Right forelimb (tissue), 1 donor: ENCODE measurements at places on chromosomes 11 and 22.

DNA sequence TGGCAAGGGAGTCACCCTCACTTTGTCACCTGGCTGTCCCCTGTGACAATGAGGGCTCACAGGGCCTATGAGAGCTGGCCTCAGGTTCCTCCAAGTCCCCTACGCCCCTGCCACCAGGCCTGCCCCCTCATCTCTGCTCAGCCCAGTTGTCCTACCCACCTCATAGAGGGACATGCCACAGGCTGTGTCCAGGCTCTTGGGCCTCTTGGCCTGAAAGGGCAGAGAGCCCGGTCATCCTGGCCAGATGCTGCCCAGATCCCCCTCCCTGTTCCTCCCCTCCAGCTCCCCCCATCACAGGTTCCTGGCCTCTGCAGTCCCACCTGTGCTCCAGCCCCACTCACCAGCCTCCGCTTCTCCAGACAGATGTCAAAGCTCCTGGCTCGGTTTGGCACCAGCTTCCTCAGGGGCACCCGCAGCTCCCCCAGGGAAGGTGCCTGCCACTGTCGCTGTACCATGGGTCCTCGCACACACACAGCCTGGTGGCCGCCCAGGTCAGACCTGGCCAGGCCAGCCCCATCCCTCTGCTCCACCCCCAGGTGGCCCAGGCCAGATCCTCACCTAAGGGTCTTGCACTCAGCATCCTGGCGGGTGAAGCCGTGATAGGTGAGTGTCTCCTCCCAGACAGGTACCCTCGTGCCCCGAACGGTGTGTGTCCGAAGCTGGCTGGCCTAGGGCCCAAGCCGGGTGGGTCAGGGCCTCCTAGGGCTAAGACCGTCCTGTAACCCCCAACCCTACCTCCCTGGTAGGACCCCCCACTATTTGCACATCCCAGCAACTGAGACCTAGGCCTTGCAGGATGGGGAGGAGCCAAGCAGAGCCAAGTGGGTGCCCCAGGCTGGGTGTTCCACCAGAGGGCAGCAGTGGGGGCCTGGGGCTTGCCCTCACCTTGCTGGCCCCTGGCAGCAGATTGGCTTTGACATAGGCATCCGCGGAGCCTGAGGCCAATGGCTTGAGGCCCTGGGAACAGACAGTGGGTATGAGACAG is 8.3 kb downstream of the NDUFV1 start:
- DNase-seq: no peak

DNA sequence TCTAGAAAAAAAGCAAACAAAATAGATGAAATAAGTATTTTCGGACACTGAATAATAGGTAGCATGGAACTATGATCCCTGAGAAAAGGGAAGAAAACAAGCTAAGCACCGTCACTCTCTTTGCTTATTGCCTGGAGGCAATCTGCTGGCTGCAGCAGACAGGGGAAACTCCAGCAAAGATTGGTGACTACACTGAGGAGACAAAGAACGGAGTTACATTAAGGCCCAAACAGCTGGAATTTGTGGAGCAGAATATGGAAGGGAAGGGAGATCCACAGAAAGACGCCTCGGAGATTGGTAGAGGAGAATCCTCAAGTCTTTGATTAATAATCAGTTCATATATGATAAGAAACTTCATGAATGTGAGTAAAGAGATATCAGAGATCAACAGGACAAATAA is 150.2 kb downstream of the TYR start:
- DNase-seq: no peak

DNA sequence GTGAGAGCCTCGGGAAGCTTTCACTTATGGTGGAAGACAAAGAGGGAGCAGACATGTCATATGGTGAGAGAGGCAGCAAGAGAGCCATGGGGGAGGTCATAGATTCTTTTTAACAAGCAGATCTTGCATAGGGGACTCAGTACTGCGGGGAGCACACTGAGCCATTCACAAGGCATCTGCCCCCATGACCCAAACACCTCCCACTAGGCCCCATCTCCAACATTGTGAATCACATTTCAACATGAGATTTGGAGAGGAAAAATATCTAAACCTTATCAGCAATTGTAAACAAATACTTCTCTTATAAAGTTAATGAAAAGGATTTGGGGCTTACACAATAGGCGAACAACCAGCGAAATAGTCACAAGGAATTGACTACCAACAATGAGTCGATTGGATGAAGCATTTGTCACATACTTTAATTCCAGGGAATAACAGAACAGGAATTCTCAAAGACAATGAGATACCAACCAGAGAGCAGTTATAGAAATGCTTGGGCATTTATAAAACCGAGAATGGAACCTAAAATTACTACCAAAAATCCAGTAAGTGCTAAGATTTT is 7.3 kb downstream of the DDI1 start:
- DNase-seq: no peak

DNA sequence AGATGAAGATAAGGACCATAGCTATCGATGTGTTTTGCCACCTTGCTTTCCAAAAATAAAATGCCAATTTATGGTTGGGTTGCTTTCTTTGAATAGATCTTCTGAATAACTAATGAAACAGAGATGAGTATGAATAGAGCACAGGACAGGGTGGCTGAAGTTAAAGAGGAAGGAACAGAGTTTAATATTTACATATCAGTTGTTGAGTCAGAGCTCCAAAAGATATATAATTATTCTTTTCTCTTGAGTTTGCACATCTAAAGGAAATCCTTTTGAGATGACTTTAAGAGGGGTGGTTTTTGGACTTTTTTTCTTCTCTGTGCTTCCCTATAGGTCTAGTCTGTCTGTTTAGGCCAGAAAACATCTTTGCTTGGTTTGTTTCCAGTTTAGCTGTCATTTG is 115.2 kb downstream of the DDX10 start:
- no peak for DNase-seq

- no peak for DNase-seq
These were observed 163.0 kb downstream of the SPON1 start for GRCh38 chr11:14125529-14125928.

DNA sequence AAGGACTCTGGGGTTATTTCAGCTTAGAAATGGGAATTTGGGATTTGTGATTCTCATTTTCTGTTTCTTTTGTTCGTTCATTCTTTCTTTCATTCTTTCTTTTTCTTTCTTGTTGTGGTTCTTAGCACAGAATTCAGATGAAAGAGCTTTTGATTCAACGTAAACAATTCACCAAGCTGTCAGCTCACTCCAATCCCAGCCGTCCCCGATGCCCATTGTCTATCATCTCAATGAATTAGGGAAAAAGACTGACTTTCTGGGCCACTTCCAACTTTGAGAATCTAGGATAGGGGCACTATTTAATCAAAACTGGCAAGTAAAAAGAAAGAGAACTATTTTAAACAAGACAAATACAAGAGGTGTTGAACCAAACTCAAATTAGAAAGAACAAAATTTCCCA is 25.1 kb upstream of the TMA7B start:
- no peak for DNase-seq

DNA sequence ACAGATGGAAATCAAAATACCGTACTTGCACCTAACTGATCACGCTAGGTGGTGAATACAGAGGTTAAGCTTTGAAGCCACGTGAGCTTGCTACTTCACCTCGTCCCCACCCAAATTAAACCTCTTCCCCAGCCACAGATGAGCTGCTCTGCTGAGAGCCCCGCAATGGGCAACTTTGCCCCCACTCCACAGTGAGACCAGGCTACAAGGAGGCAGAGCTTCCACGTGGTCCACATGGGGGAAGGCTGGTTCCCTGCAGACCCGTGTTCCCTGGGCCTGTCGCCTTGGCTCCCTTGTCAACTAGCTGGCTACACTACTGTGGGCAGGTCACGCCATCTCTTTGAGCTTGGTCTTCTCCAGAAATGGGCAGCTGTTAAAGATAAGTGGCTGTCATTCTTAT is 10.9 kb downstream of the CD5 start:
- DNase-seq: no peak

GRCh38 chr11:131254254-131254653 is 116.2 kb upstream of the NTM start:
- no peak for DNase-seq

- DNase-seq: no peak
These were observed 17.4 kb downstream of the LMO2 start for GRCh38 chr11:33874433-33874832.

DNA sequence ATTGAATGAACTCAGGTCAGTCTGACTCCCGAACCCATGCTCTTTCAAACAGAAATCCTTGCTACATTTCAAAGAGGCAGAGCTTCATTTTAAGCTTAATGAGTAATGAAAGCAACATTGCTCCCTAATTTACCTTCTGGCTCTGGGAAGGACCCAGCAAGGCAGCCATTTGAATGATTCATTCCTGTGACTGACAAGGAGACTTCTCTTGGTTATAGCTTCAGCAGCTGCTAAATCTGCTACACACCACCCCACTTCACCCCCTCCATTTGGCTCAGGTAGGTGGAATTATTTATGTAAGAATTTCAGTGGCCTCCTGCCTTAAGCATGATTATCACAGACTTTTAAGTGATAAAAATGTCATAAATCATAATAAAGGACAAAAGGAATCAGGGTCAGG is 117.7 kb downstream of the KCNC1 start:
- no peak for DNase-seq

- peak; percentile 76 for DNase-seq
These were observed at the start of gene MICALL1 for GRCh38 chr22:37905534-37906363. Gene MICALL1, plus strand, starts transcription at chr22:37906297. Its CDS starts 126 bp downstream, at chr22:37906423.

DNA sequence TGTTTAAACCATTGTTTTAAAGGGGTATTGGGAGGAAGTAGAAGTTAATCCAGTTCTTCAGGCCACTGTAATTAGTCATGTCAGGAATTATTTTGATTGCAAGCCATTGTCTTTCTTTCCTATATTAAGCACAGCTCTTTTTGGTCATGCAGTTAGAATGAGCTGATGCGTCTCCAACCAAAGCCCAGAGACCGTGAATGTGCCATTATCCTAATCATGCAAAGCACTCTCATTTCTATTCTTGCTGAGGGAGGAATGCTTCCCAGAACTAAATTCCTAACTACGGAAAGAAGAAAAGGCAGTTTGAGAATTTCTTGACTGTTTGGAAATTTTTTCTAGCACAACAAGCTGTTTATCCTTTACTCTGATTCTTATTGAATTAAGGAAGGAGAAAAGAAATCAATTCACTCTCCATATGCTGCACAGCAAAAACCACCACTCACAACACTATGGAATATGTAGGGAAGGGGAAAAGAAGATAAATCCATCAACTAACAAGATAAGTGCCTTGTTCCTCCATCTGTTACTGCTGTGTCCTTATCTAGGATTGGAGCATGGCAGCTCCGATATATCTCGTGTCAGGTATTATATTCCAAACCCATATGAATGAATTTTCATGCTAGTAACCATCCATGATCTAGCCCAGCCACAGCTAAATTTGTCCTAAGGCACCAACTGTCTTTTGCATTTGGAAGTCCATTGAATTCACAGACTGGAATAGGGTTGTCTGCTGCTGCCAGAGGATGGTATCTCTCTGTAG is 70.8 kb downstream of the NTM start:
- DNase-seq: no peak

- DNase-seq: no peak
These were observed 7.9 kb downstream of the GNB1L start for GRCh38 chr22:19846620-19847344.
